Nucleus accumbens (tissue), 56 donors: ENCODE measurements at places on chromosomes 7 and 10.

DNA sequence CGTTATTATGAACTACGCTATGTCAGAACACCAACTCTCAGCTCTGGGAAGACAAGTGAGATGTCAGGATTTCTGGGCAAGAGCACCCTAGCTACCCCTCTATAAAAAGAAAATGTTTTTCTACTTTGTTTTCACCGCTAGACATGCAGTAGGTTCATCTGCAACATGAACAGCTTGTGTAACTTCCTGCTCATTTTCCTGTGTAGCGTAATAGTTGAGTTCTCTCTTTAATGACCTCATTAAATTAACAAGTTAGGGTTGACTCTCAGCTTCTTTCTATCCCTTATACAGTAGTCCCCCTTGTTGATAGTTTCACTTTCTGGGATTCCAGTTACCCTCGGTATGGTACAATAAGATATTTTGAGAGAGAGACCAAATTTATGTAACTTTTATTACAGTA is 329.4 kb upstream of the ZNF32 start:
- no peak for DNase-seq

- no peak for DNase-seq
Measured at GRCh38 chr10:34584164-34584563, 230.9 kb downstream of the PARD3 start.

DNA sequence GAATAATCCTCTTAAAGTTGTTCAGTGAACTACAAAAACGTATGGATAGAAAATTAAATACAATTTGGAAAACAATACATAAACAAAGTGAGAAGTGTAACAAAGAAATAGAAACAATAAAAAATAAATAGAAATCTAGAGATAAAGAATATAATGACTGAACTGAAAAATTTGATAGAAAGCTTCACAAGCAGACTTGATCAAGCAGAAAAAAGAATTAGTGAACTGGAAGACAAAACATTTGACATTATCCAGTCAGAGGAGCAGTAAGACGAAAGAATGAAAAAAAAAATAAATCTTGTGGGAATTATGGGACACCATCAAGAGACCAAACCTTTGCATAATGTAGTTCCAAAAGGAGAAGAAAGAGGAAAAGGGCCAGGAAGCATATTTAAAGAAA is 32.4 kb upstream of the NPY start:
- no peak for DNase-seq

- DNase-seq, result no peak
Measured at GRCh38 chr10:22723783-22724182, 9.4 kb upstream of the PIP4K2A start.

DNA sequence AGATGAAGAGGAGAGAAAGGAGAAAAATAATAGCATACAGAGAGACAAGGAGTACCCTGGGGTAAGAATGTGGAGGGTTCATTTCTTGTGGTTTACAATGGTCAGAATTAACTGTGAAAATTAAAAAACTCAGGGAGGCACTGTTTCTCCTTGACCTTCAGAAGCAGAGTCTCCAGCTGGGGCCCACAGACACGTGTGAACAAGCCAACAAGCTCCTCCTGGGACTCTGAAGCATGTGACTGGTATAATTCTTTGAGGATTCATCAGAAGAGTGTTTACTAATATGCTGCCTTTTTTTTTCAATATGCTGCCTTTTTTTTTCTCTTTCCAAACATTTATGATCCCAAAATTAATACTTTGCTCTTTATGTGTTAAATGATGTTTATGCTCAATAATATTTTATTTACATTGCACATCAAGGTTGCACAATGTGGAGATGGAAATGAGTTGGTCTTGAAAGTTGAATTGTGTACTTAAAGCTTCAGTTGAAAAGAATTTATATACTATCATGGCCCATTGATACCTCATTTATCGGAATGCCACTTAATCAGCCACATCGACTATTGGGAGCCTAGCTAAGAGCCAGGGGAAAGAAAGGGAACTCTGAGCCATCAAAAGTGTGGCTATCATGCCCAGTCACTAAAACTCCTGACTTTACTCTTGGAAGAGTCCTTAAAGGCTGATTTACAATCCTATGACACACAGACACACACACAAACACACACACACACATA is 134.7 kb upstream of the RHOBTB1 start:
- DNase-seq, result no peak
